ENCODE measurements at places on chromosomes 6 and 20.

DNA sequence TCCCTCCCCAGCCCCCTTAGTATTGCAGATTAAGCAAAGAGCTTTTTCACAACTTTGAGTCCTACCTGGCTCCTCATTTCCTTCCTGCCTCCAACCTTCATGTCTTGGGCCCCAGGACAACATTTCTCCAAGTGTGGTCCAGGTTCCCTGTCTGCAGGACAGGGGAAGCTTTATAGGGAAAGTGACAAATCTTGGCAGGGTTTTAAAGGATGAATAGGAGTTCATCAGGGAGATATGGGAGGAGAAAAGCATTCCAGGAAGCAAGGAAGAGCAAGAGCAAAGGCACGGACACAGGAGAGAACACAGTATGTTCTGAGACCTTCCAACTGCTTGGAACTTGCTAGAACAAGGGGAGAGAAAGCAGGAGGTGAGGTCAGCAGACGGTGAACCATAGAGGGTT is 1.9 kb downstream of the BPIFB1 start:
- DNase-seq: no peak

GRCh38 chr6:117601811-117602150 is 530 bp downstream of the GOPC start:
- DNase-seq: peak; percentile 3

DNA sequence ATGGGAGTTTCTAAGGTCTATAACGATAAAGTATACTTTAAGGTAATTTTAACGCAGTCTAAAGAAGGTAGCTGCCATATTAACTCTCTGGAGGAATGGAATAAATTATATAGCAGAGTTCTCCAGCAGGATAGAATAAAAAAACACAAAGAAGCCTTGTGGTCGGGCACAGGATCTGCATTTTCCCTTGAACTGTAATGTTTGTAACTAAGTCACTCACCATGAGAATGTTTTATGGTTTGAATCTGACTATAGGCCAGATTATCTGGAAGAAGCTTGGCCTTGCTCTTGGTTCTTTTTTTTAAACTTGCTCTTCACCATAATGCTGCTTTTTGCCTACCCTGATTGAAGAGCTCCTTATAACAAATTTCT is 238.8 kb upstream of the NOX3 start:
- no peak for DNase-seq

- no peak for DNase-seq
These were observed 48.9 kb downstream of the TMEM244 start for GRCh38 chr6:129812145-129812777.

DNA sequence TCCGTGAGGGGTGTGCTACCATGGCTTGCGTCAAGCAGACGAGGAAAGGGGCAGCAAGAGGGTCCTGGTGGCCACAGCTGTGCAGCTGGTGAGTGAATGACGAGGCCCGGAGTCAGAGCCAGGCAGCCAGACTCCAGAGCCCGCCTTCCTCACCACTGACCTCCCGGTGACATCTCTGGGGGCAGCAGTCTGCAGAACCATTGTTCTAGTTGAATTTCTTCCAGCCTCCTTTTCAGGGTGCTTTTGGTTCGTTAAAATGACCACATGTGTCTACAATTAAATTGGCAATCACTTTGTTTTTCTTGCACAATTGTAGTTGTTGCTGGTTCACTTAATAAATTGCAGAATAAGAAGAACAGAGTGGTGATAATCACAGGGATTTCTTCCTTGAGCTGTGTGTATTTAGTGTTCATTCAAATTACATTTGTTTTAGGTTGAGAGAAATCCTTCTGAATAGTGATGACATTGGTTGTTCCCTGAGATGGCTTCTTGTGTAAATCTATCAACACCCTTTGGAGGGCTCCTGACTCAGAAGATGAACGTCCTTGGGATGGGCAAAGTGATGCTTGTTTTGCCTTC is 96.4 kb downstream of the TULP4 start:
- no peak for DNase-seq

DNA sequence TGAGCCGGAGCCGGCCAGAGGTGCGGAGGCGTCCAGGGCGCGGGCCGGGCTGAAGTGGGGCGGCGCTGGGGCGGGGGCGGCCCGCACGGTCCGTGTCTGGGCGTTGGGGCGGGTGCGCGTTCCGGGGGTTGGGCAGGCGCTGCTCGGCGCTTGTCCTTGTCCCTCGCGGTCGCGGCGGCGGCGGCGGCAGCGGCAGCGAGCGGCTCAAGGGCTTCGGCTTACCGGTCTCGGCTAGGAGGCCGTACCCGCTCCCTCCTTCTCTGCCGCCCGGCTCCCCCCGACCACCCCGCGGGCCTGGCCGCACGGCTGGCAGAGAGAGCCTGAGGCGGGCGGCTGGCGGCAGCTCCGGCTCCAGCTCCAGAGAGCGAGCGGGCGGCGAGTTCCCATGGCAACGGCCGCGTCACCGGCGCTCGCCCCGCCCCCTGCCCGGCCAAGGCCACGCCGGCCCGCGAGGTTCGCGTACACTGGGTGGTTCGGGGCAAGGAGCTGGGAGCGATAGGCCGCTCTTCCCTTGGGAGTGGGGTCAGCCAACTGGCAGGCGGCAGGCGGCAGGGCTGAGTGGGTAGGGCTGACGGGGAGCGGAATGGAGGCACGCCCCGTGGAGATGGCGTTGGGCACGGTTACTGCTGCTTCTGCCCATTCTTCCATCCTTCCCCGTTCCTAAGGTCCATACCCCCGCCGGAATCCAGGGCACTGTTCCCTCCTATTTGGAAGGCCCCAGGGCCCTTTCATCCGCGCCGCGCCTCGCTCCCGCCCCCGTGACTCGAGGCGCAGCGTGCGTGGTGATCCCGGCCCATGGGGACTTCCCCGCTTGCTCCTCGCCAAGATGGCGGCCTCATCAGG is at the start of gene LRRC73:
TSS of gene LRRC73 (minus strand) at position 363 of the 843 bp plus-strand sequence. CDS start 561 bp downstream, outside the sequence.
- DNase-seq: peak; percentile 84

- no peak for DNase-seq
These were observed 1.8 kb upstream of the SPEF1 start for GRCh38 chr20:3783068-3783489.

GRCh38 chr6:42745640-42746462 is at the start of gene TBCC:
Gene TBCC, minus strand, starts transcription at chr6:42746103. Its CDS starts 30 bp downstream, at chr6:42746073.
- peak; percentile 92 for DNase-seq

Measured in naive B cell (primary cell).